ENCODE measurements at places on chromosomes 2 and 18. TPM values are rescaled to one million over a fixed set of nuclear protein-coding genes. Genes with fewer than 3 reads are reported as not detected.

The HOXD9 gene
- total RNA-seq = 0.75 TPM

The BARD1 gene
- 34.5 TPM for total RNA-seq

The GPBAR1 gene
- total RNA-seq = 0.12 TPM

The GALNT3 gene
- 0.87 TPM for total RNA-seq

The TMEM200C gene
- total RNA-seq = 0.12 TPM

The CHRNA1 gene
- total RNA-seq = not detected

The SNRNP27 gene
- total RNA-seq = 61.5 TPM

The FBLN7 gene
- 2.4 TPM for total RNA-seq

The SERPINB13 gene
- total RNA-seq = not detected

The FOXD4L1 gene
- 0.12 TPM for total RNA-seq

The TUBA3D gene
- not detected for total RNA-seq

The THSD7B gene
- total RNA-seq = under 0.01 TPM

The PDE11A gene
- 0.33 TPM for total RNA-seq

The COPS9 gene
- total RNA-seq = 40.6 TPM

The TRIM54 gene
- 0.33 TPM for total RNA-seq

The RAMP1 gene
- 13.1 TPM for total RNA-seq

The KRCC1 gene
- 34.5 TPM for total RNA-seq

The ASB18 gene
- not detected for total RNA-seq

The MC5R gene
- total RNA-seq = not detected

The ACMSD gene
- total RNA-seq = not detected

The CD8A gene
- total RNA-seq = not detected

The DNAJC5G gene
- not detected for total RNA-seq

The C2orf66 gene
- 0.12 TPM for total RNA-seq

The SGPP2 gene
- total RNA-seq = not detected

The CELF4 gene
- not detected for total RNA-seq

The DSG1 gene
- not detected for total RNA-seq

The ARHGAP28 gene
- 5.9 TPM for total RNA-seq

The HAAO gene
- 0.25 TPM for total RNA-seq

The CCL20 gene
- total RNA-seq = not detected

The MYCN gene
- not detected for total RNA-seq

The ATP8B1 gene
- total RNA-seq = 46.1 TPM

The SLC40A1 gene
- total RNA-seq = 9.5 TPM

The KCNS3 gene
- total RNA-seq = 9.6 TPM

The DGKD gene
- total RNA-seq = 10.7 TPM

The DNAJC27 gene
- 6.0 TPM for total RNA-seq

The TSPYL6 gene
- not detected for total RNA-seq

The OR6B2 gene
- not detected for total RNA-seq

The SPOPL gene
- total RNA-seq = 21.4 TPM

The RNF125 gene
- total RNA-seq = 0.50 TPM

The SCN9A gene
- total RNA-seq = 43.0 TPM
